ENCODE measurements at places on chromosomes 7 and 10.

DNA sequence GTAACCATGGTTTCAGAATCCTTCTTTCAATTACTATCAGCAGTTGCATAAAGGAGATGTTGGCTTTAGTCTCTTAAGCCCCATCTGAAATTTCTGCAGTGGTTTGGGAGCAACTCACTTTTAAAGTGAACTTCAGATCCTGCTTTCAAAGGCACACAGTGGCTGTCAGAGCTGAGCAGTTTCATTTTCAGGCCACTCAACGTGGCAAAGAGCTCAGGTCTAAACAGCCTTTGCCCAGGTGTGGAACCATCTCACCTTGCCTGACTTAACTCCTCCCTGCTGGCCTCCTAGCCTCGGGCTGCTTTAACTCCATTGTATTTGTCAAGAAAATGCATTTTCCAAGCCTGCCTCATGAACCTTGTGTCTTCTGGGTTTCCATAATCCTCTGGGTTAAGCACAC, 197.5 kb upstream of the KMT2E start:
- DNase-seq, result peak; percentile 80

DNA sequence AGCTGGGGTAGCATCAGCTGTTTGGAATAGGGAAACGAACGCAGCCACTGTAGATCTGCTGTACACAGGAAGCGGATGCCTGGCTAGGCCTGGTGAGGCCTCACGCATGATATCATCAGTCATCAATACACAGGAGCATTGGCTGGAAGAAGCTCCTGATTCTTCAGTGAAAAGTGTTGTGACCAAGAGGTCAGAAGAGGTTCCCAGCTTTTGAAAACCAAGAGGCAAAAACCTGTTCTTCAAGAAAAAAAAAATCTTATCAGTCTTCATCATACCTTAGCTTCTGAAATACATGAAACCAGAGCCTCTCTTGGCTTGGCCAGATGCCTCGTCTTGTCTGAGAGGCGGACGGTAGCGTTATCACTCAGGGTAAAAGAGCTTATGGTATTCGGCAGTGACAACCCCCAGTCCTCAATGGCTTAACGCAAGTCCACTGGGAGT, 139.3 kb upstream of the TCF7L2 start:
- DNase-seq, result no peak

DNA sequence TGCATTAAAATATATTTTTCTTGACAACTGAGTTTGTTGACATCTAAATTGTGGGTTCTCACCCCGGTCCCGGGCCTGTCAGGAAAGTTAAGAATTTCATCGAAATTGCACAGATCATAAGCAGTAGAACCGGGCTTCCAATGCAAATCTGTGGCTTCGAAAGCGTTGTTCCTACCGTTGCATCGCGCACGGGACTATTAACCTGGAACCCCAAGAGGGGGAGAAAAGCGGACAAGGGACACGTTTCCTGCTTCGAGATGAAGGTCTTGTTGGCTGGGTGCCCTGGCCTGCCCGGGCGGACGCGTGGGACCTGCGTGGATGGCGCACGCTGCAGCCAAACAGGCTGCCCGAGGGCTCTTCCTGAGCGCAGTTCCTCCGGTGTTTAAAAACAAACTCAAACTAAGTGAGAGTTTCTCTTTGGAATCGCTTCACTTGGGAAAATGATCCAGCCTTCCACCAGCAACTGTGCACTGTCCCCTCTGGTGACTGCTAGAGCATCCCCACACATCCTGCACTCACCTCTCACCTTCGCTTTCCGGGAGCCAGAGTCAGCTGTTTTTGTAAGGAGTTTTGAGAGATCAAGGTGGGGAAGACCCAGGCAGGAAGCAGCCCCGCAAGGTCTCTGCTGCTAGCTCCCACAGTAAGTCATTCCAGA, 5.1 kb upstream of the TBX20 start:
- no peak for DNase-seq

DNA sequence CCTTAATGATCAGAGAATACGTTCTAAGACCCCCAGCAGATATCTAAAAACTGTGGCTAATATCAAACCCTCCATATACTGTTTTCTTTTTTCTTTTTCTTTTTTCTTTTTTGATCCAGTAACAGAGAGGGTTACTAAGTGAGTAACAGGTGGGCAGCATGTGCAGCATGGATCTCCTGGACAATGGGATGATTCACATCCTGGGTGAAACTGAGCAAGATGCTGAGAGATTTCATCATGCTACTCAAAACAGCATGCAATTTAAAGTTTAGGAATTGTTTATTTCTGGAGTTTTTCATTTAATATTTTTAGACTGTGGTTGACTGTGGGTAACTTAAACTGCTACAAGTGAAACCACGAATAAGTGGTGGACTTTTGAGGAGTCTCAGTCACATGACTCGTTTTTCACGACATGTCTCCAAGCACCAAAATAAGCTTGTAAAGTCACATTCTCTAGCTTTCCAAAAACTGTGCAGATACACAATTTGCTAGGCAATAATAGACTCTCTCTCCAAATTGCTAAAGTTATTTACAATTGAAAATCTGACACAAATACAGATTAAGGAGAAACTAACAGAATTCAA, 716.2 kb downstream of the NXPH1 start:
- peak; percentile 88 for DNase-seq

GRCh38 chr7:101804088-101804963, 13.1 kb upstream of the CUX1 start:
- no peak for DNase-seq

- no peak for DNase-seq
Measured at GRCh38 chr7:49731836-49732235, 41.6 kb upstream of the VWC2 start.

GRCh38 chr7:84191842-84192241, 2.7 kb downstream of the SEMA3A start:
- DNase-seq, result no peak

GRCh38 chr10:128779416-128779815, 653.2 kb upstream of the MKI67 start:
- no peak for DNase-seq

GRCh38 chr7:1646957-1647891, 22.9 kb upstream of the ELFN1 start:
- DNase-seq, result no peak

GRCh38 chr7:115516341-115516740, 514.2 kb downstream of the TFEC start:
- DNase-seq, result no peak

GRCh38 chr10:121823993-121824463, 103.8 kb downstream of the ATE1 start:
- peak; percentile 46 for DNase-seq

GRCh38 chr7:91267171-91267955, 3.1 kb downstream of the FZD1 start:
- no peak for DNase-seq

DNA sequence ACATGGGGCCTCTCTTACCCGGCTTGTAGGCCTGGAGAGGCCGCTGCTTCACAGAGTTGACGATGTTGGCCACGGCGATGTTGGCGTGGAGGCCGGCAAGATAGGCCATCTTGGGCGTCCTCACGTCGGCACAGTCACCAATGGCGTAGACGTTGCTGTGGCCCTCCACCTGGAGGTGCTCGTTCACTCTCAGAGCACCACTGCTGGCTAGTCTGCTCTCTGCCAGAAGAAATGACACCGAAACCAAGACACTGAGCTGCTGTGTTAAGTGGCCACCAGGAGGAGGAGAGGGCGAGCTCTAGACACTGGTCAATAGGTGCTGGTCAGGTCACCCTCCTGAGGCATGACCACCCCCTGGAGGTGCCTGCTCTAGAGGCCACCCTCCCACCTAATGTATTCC, 17.7 kb downstream of the AIFM2 start:
- no peak for DNase-seq

GRCh38 chr7:27351137-27351536, 108.5 kb downstream of the EVX1 start:
- no peak for DNase-seq

GRCh38 chr10:88062798-88063472, 199.5 kb downstream of the PTEN start:
- no peak for DNase-seq

GRCh38 chr7:84394219-84394618, 199.6 kb upstream of the SEMA3A start:
- DNase-seq, result no peak

GRCh38 chr7:93719546-93719945, 145.0 kb upstream of the CALCR start:
- DNase-seq, result no peak

DNA sequence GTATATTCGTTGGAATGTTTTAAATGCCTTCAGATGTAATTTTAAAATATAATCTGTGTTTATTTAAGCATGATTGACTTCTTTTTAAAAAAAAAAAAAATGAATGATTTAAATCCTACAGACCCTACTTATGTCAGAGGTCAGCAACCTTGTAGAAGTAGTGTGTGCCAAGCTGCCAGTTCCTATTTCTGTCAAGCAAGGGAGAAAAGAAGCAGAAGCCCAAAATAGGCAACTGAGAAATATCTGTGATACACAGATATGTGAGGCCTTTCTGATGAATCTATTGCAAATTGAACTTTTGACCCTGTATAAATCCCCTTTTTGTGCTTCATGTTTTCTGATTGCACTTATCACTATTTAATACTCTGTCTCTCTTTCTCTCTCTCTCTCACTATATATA, 199.5 kb downstream of the LRRN3 start:
- no peak for DNase-seq

DNA sequence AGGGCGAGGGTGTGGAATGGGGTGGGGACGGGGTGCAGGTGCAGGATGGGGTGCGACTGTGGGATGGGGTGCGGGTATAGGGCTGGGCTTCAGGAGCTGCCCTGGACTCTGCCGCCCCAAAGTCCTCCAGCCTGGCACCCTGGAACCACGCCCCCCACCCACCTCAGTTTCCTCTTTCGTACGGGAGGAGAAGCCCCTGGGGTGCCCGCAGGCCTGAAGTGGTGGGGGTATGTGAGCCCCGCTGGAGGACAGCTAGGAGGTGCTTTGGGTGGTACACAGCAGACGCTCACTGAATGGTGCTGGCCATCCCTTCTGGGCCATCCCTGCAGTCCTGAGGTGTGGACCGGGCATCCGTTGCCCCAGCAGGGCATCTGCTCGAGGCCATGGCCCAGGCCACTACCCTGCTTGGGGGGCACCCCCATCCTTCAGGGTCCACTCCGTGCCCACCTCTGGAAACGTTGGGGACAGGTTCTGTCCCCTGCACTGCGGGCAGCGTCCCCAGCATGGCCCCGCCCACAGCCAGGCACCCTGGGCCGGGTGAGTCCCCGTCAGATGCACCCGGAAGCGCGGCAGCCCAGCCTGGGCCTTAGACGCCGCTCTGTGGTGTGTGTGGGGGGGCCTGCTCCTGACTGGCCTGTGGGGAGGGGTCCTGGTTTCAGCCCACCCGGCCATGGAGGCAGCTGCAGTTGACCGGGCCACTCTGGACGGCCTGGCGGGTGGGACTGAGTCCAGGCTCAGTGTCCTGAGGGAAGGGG, 41.6 kb downstream of the UNCX start:
- DNase-seq, result no peak

- DNase-seq, result no peak
Measured at GRCh38 chr10:1627945-1628344, 109.4 kb downstream of the ADARB2 start.

DNA sequence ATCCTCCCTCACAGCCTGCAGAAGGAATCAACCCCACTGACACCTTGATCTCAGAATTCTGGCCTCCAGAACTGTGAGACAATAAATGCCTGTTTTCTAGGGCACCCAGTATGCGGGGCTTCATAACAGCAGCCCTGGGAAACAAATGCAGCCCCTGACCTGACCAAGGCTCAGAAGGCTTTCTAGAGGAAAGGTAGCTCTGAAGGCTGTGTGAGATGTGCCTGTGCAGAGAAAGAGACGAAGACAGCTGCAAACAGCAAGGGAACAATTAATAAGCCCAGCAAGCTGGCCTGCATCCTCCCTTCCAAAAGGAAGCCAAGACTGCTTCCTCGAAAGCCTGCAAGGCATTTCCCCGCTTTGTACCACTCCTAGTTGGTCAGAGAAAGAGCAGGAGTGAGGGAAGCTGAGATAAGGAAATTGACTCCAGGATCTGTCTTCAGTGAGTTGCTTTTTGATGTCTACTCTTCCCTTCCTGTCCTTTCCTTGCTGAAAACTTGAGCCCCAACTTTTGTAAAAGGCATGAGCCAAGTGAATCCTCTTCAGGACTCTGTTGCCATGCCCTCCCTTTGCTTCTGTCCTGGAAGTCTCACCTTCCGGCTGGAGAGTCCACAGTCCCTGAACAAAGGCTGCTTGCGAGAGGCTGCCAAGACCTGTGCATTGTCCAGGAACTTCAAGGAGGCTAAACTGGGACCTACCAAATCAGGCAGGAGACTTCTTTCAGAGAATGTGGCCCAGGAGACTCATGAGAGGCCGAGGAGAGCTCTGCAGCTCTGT, 71.2 kb upstream of the ARID5B start:
- DNase-seq, result no peak

DNA sequence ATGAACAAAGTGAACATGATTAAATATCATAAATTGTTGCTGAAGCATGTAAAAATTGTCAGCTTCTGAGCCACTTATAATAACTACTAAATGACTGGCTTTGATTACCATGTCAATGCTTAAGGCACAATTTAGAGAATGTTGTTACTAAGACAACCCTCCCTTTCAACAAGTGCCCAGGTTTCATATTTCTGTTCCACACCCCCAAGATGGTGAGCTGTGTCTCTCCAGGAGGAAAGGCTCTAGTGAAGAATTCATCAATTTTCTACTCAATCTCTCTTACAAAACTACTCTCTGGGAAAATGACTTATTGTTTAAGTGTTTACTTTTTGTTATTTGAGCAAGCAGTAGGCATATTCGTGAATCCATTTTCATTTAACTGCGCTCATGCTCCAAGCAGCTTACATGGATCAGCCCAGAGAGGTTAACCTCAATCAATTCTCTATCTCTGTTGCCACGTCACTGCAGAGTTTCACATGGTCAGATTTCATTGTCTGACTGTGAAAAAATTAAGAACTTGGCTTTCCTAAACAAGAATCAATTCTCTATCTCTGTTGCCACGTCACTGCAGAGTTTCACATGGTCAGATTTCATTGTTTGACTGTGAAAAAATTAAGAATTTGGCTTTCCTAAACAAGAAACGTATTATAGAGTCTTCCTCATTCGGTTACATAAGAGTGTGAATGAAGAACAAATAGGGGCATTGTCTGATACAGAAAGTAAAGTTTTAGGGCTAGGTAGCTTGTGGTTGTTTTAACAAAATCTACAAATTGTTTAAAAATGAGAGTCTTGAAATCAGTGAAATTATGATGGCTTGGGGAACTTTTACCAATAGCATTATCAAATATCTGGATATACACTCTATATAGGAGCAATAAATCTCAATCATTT, 49.7 kb downstream of the CCDC71L start:
- no peak for DNase-seq
